ENCODE measurements at places on chromosomes 13 and 19.

DNA sequence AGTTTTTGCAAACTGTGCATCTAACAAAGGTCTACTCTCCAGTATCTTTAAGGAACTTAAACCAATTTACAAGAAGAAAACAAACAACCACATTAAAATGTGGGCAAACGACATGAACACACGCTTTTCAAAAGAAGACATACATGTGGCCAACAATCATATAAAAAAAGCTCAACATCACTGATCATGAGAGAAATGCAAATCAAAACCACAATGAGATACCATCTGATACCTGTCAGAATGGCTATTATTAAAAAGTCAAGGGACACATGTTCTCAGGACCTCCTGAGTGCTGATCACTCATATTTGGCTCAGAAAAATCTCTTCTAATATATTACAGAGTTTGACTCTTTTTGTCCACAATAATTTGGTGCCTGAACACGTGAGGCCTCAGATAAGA lies 14.2 kb upstream of the LILRB1 start:
- no peak for DNase-seq

DNA sequence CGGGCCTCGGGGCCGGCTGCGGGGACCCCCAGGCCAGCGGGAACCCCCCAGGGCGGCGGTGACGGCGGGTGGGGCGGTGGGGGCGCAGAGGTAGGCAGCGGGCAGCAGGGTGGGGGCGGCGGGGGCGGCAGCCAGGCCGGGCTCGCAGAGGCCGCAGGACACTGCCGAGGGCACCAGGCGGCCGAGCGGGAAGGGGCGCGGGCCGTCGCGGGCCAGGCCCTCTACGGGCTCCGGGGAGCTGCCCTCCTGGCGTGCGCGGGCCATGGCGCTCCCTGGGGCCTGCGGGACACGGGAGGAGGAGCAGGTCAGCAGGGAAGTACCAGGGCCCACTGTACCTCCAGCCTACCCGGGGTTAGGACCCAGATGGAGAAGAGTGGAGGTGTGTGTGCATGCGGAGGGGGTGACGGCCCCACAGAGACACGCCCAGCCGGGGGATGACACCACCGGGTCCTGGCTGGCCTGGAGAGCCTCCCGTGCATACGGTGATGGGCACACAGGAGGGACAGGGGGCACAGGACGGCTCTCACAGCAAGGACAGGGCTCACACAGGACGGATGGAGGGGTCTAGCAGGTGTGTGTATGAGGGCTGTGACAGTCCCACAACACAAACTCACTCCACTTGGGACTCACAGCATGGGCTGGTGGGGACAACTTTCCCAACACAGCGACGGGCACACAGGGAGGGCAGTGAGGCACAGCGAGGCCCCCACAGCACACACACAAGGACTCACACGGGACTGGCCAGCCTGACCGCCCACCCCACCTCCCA lies 2.6 kb downstream of the BBC3 start:
- peak; percentile 77 for DNase-seq

DNA sequence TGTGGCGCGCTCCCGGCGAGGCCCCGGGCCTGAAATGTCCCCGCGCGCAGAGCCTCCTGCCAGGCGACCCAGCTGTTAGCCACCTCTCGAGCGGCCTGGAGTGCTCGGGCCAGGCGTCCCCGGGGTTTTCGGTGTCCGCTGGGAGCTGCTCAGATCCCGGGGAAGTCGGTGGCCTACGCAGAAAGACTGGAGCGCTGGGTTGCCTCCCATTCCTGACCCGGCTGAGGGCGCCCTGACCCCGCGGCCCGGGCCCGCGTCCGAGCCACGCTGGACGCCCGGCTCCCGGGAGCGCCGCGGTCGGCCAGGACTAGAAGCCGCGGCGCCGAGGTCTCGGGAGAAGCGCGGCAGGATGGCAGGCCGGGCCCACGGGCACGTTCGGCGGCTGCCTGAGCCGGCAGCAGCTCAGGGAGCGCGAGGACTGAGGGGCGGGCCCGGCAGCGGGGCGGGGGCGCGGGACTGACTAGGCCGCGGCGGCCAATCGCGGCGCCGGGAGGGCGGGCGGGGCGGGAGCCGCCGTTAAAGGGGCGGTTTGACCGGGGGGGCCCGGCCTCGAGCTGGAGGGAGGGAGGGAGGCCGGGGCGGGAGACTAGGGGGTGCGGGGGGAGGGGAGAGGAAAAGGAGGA lies 1.3 kb upstream of the ZIC2 start:
- peak; percentile 86 for DNase-seq

DNA sequence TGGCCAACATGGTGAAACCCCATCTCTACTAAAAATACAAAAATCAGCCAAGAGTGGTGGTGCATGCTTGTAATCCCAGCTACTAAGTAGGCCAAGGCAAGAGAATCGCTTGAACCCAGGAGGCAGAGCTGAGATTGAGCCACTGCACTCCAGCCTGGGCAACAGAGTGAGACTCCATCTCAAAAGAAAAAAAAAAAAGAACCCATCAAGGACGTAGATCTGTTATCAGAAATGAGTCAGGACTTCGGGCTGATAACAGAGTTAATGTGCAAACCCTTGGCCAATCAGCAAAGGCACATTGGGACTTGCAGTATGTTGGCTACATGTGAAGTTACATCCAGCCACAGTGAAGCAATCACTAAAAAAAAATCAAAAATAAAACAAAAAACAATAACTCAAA lies 4.8 kb upstream of the LGALS7B start:
- DNase-seq: peak; percentile 50

DNA sequence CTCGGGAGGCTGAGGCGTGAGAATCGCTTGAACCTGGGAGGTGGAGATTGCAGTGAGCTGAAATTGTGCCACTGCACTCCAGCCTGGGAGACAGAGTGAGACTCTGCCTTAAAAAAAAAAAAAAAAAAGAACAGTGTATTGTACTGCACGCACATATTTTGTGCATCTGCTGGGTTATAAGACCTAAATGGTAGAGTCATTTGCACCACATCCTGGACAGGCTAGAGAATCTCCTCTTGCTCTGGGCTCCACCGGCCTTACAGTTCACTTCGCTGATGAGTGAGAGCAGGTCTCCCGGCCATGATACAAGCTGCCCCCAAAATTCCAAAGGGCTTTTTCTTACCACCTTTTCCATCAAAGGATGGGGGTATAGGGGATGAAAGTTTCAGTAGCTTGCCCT lies 7.2 kb upstream of the SAE1 start:
- DNase-seq: no peak

DNA sequence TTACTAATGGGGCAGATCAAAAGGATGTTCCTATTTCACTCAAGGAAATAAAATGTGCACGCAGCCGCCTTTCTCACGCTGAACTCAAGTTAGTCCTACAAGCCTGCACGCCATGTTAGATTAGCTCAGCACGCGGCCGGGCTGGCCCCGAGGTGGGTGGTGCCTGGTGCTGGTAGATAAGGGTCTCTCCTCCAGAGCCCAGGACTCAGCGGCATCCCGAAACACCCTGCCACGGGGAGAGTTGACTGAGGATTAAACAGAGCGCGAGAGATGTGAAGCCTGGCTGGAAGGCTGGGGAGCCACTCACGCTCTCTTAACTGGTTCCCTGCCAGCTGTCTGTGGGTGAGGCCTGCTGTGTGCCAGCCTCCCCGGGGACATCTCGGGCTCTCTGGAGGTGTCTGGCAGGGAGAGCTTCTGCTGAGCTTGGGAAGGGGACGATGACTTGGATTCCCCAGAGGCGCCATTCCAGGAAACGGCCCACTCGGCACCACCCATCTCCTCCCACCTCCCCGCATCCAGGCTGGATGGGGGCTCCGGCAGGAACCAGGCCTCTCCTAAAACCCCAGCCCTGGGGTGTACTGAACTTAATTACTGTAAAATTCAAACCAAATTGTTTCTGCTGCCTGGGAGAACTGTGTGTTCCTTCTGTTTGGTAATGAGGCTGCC lies 122.2 kb downstream of the KDM4B start:
- peak; percentile 96 for DNase-seq
